Renal cortex interstitium (tissue), 15 donors: ENCODE measurements at places on chromosomes 12 and 14.

GRCh38 chr12:116188581-116188980, 88.9 kb downstream of the MED13L start:
- no peak for DNase-seq

DNA sequence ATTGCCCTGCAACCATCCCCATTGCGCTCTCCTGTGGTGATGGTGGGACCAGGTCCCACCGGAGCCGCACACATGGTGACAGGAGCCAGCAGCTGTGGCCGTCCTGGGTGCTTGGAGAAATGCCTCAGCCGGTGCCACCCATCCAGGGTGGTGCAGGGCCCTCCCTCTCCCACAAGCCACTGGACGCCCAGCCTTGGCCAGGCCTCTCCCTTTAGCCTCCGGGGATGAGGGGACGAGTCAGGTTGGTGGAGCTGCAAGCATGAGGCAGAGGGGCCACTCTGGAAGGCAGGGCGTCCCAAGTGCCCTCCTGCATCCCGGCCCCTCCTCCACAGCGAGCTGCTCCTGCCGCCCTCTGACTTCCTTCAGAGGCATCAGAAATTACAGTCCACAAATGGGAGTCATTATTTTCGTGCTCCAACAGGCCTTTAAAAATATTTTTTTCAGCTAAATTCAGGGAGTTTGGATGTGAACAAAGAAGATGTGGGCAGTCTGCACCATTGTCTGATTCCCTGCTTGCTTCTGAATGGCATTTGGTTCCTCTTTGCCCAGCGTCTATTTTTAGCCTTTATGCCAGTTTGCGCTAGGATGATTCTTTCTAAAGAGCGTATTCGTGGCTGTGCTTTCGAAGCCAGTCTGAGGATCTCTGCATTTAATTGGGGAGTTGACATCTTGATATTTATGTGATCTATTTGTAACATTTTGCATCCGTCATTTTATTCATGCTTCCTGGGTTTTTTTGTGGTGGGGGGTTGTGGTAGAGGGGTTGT, 189.4 kb downstream of the ADGRD1 start:
- DNase-seq: no peak

- no peak for DNase-seq
These were observed 20.4 kb upstream of the HSP90B1 start for GRCh38 chr12:103909811-103910210.

DNA sequence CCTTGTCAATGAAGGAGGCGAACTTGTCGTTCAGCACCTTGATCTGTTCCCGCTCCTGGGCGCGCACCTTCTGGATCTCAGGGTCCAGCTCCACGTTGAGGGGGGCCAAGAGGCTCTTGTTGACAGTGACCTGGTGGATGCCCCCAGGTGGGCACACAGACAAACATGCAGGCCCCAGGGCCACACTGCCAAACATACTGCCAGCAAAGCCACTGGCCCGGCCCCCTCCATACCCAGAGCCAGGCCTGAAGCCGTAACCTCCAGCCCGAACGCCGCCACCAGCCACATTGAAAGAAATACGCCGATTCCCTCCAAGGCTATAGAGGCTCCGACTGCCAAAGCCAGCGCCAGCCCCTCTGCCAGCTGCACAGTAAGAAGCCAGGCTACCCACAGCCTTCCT, 337 bp downstream of the KRT74 start:
- no peak for DNase-seq

- no peak for DNase-seq
These were observed 107.2 kb upstream of the VASH1 start for GRCh38 chr14:76653875-76654572.

- no peak for DNase-seq
These were observed 80.6 kb downstream of the PRKD1 start for GRCh38 chr14:29847056-29847380.

- DNase-seq: no peak
These were observed 6.4 kb downstream of the GPR68 start for GRCh38 chr14:91238085-91238484.

DNA sequence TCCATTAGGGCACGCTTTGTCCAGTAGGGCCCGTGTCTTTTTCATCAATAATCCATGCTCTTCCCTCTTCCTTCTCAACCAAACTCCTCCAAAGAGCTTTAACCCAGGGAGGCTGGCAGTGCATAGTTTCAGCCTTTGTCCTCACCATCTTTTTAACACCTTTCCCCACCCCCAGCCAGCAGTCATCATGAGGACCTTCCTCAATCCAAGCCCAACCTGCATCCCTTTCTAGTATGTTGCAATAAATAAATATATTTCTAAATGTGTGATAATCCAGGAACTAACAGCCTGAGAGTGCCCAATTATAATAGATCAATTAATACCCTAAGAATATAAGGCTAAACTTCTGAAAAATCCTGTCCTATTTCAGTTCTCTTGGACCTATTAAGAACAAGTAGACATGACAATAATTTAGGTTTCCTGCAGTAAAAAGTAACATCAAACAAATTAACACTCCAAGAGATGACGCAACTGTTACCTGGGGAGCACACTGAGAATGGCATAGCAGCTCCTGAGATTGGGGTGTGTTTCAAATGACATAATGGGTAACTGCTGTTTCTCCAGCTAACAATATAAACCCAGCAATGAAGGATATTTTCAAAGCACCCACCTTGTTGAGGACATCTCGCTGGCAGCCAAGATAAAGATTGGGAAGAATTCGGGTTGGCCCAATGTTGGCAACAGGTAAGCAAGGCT, 62.6 kb downstream of the DUSP16 start:
- DNase-seq: no peak

DNA sequence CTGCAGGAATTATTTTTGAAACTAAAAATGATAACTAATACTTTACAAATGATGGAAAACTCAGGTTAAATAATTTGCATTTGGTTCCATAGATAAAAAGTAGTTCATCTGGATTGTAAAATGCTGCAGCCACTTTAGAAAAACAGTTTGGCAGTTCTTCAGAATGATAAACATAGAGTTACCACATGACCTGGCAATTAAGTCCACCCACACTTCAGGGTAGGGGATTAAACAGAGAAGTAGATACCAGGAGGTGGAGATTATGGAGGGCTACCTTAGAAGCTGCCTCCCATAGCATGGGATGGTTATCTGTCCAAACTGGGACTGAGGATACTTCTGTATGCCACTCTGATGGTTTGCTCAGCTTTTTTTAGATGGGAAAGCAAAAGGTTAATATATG, 22.2 kb downstream of the ARF6 start:
- no peak for DNase-seq

DNA sequence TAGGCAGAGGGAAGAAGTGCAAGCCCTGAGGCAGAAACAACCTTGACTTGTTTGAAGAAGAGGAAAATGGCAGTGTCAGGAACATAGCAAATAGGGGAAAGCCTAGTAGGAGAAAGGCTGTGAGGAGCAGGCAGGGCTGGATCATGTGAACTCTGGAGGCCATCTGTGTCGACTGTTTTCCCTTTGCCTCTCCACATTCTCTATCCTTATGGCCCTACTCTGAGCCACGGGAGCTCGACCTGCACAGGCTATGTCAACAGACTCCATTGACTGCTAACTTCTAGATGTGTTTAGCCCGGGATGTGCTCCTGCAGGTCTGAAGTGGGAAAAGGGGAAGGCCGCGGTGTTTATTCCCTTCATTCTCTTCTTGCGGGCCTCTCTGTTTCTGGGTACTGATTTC, 35.2 kb downstream of the EGLN3 start:
- no peak for DNase-seq

GRCh38 chr14:100348784-100349685, 25.9 kb downstream of the SLC25A47 start:
- no peak for DNase-seq

DNA sequence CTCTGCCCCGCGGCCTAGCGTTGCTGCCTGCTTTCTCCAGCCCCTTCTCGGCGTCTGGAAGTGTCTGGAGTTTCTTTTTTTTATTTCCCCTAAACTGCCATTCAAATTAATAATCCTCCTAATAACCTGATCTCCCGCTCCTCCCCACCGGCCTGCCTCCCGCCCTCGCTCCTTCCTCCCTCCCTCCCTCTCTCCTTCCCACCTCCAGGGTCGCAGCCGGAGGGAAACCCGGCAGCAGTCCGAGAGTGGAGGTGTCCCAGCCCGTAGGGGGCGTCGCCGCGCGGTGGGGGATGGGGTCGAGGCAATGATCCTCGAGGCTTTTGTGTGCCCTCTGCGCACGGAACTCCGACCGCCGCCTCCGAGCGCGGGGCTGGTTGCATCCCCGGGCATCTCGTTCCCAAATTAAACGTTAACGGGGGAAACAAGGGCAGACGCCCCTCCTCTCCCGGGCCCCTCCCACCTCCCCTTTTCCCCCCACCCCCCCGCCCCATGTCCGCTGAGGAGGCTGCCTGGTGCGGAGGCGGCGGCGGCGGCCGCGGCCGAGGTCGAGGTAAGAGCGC, 1.0 kb upstream of the SOCS2 start:
- DNase-seq: peak; percentile 73

GRCh38 chr12:52918784-52919183, 13.9 kb upstream of the KRT8 start:
- DNase-seq: no peak

DNA sequence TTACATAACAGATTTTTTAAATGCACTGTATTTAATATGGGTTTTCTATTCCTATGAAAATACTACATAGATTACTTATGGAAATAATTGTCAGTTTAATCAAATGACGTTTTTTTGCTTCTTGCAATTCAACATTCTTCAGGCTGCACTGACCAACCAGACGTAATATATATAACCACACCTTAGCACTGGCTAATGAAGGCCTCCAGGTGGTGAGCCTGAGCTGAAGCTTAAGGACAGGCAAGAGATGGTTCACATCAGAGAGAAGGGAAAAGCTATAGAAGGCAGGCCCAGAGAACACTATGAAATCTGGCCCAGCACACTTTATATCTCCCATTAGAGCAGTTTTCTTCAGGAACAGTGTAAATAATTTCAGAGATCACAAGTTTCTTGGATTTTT, 2.8 kb upstream of the MDGA2 start:
- no peak for DNase-seq

DNA sequence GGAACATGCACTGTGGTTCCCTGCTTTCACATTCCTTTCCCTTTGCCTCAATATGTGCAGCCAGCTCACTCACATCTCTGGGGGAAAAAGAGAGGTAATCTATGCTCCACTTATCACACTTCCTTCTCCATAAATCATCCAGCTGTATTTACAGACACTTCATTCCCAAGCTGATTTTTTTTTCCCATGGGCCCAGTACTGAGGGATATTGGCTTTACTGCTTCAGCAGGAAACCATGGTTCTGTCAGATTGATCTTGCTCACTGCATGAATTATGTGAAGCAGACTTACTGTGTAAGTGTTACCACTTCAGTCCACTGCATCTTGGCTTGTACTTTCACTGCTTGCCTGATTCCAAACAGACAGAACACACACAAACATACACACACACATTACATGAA, 555.6 kb downstream of the CCER1 start:
- DNase-seq: no peak

DNA sequence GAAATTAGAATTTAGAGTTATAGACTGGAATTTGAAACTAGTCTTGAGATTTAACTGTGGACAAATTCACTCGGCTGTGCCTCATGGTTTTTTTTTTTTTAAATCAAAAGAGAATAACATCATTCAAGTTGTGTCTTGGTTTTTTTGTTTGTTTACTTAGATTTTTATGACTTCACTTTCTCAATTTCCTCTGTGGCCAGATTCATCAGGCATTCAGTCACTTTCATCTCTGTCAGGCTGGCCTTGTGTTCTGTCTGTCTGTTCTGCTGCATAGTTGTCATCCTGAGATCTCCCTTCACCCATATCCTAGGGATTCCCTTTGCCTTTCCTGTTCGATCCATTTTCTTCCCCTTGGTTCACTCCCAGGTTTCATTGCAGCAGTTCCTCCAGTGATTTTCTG, 10.0 kb downstream of the MARK3 start:
- no peak for DNase-seq

DNA sequence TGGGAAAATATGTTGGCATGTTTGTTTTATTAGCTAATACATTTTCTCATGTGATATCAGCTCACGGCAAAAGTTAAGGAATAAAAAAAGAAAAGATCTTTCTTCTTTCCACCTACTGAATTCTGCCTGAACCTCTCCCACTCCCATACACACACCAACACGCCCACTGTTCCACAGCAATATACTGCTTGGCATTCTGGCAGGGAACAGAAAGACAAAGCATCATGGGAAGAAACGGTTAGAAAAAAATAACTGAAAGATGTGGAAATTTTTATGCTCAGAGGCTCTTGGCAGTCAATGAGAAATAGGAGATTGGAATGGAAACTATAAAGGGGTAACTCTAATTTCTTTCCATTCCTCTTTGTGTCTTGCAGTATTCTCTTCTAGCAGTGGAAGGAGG, 268.5 kb downstream of the FOXG1 start:
- no peak for DNase-seq

- DNase-seq: no peak
These were observed 392.6 kb downstream of the CCDC91 start for GRCh38 chr12:28582672-28583376.

DNA sequence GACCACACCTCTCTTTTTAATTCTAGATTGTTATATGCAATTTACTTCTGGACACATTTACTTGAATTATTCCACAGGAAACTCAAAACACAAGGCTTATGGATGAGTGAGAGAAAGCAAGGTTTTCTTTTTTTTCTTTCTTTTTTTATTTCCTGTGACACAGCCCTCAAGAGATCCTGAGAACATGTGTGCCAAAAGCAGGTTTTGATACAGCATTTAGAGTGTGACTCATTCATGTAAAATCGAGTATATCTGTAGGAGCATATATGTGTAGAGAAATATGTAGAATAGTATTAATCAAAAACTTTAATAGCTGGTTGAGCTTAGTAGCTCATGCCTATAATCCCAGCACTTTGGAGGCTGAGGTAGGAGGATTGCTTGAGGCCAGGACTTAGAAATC, 4.4 kb upstream of the MAX start:
- no peak for DNase-seq

DNA sequence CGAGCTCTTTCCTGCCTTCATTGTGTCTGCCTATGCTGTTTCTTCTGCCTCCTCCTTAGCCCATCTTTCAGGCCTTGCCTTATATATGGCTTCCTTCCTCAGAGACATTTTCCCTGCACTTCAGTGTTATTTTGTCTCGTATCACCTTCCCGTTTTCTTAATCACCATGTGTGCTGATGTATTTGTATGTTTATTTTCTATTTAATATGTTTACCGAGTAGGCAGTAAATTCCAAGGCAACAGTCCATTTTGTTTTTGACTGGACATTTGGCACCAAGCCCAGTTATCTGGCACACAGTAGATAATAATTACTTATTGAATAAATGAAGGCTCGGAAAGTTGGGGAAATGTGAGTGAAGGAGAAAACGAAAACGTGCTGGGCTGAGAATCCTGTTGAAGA, 4.6 kb upstream of the POU6F1 start:
- DNase-seq: no peak

- peak; percentile 57 for DNase-seq
These were observed 618 bp downstream of the SEC23A start for GRCh38 chr14:39102265-39102968.

GRCh38 chr14:76273346-76273745, 102.6 kb upstream of the ESRRB start:
- DNase-seq: no peak

DNA sequence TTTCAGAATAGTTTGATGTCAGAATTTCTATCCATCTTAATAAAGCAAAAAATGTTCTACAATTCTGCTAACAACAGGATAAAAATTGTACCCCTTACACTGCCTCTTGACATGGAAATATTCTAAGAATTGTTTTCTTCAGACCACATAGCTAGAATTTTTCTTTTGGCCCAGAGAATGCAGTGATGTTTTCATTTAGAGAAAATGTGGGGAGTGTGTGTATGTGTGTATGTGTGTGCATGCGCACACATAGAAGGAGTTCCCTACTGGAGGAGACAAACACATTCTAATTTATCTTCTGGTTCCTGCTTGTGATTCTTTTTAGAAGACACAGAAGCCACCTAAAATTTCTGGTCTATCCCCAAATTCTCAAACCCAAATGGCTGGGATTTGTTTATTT, 1145.7 kb downstream of the VRK1 start:
- DNase-seq: no peak
